ENCODE measurements at places on chromosomes 7 and 10. TPM values are rescaled to one million over a fixed set of nuclear protein-coding genes. Genes with fewer than 3 reads are reported as not detected.

The TRPV5 gene
- polyA plus RNA-seq = 0.56 TPM

The PRSS37 gene
- 1.3 TPM for polyA plus RNA-seq

The TNS3 gene
- 83.1 TPM for polyA plus RNA-seq

DNA sequence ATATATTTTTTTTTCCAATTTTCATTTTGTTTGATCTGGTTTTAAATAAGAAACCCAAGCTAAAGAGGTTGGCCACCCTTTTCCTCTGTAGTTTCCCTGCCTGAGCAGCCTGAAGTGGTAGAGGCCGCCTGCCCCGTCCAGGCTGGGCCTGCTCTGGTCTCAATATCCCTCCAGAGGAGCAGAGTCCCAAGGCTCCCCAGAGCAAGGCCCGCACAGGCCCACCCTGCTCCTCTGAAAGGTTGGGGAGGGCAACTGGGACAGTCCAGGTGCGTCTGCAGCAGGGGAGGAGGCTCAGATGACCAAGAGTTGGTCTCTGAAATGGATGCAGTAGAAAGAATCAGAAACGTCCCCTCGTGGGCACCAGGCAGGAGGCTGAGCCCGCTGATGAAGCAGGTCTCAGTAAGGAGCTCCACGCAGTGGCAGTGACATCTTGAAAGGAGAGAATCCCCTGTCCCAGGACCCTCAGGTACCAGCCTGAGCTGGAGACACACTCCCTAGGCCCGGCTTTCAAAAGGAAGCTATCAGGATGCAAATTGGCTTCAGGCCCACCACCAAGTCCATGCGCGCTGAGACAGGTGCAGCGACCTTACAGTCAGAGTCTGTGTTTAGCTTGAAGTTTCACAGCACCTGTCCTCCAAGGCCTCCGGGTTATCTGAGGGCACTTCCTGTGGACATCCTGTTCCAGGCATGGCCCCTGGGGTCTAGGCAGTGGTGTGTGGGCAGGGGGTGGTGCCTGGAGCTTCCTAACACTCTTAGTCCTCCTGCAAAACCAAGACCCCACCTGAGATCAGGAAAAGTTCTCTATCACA, 37.7 kb downstream of the EN2 start:
- no peak for DNase-seq

GRCh38 chr10:105807935-105808587, 1167.0 kb downstream of the SORCS3 start:
- no peak for DNase-seq

The TSPAN12 gene
- 182 TPM for polyA plus RNA-seq

The IFIT2 gene
- polyA plus RNA-seq = 12.8 TPM

DNA sequence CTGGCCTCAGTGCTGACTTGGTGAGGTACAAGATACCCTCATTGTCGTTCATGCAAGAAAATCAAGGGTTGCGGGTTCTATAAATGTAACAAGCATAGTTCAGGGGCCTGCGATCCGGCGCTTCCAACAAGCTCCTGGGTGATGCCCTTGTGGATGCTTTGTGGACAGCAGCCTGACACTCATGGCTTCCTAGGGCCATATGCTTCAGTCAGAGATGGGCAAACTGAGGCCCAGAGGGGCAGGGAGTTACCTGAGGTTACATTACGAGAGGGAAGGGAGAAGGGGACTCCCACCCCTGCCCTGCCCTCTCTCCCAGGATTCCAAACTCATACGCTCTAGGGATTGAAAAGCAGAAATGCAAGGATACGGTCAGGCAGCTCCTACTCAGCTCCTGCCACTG, 296.3 kb upstream of the ZMIZ1 start:
- DNase-seq = no peak

DNA sequence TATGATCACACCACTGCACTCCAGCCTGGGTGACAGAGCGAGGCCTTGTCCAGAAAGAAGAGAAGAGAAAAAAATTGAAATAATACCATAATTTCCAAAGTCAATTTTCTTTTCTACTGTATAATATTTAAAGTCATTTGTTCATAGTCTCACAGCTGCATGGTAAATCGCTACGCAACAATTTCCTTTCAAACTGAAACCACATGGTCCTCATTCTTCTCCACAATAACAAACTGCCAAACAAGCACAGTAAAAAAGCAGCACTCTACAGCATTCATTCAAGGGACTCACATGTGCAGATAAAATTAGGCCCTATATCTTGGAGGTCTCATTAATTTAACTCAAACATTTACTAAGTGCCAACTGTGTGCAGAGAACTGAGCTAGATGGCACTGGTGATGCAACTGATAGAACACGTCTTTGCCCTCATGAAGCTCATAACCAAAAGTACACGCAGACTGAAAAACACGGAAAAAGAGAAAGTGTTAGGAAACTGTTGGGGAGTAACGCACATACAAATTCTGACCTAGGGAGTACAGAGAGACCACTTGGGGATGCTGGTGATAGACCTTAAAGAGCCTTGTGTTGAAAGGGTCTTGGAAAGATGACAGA, 68.4 kb upstream of the SRRM3 start:
- DNase-seq = no peak

The FAM131B gene
- polyA plus RNA-seq = 2.7 TPM

GRCh38 chr10:74867351-74867750, 41.0 kb downstream of the KAT6B start:
- no peak for DNase-seq

The DMBT1 gene
- polyA plus RNA-seq = 0.03 TPM
